Esophagus squamous epithelium (tissue), 5 donors: ENCODE measurements at places on chromosomes 5 and 9. TPM values are rescaled to one million over a fixed set of nuclear protein-coding genes. Genes with fewer than 3 reads are reported as not detected.

- DNase-seq: no peak
These were observed 74.1 kb upstream of the PIK3R1 start for GRCh38 chr5:68141494-68141893.

DNA sequence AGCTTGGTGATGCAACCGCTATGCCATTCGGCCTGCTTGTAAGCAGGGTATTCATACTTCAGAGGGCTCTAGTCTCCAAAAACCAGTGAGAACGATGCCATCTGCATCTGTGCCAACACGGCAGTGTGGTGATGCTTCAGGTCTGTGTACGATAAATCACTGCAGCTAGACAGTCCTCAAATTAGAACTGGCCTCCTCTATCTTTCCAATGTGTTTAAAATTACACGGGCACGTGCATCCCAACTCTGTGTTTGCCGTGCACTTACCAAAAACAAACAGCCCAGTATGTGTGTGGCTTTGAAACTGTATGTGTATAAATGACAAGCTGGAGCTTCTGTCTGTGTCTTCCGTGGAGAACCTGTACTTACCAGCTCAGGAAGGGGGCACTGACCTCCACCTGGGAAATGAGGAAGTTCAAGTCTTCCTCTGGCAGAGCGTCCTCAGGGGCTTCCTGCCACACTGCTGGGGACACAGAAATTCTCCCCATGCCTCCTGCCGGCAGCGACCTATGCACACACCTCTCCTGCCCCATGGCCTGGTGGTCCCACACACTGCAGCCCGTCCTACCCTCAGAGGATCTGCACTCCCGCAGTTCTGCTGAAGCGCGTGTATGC is 12.3 kb downstream of the MED10 start:
- no peak for DNase-seq

DNA sequence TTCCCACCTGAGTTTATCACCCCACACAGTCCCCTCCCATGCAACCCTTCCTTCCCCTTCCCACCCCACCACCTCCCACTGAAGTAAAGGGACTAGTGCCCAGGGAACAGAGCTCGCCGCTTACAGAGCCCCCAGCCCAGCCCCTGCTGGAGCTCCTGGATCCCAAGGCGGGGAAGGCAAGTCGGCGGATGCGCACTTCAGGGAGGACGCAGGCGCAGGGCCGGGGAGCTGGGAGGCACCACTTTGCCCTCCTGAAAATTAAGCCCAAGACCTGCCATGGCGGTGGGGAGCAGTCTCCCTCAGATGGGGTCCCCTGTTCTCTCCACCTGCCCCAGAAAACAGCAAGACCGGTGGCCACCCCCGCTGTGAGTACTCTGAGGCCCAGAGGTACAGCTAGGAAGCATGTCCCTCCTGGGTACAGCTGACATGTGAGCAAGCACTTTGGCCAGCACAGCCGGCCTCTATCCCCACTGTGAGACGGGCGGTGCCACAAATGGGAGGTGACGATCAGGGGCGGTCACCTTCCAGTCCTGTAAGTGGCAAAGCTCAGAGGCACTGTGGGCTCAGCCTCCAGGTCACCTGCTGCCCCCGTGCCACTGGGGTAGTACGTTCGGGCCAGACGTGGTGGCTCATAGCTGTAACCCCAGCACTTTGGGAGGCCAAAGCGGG is 45.9 kb downstream of the COL23A1 start:
- DNase-seq: no peak

DNA sequence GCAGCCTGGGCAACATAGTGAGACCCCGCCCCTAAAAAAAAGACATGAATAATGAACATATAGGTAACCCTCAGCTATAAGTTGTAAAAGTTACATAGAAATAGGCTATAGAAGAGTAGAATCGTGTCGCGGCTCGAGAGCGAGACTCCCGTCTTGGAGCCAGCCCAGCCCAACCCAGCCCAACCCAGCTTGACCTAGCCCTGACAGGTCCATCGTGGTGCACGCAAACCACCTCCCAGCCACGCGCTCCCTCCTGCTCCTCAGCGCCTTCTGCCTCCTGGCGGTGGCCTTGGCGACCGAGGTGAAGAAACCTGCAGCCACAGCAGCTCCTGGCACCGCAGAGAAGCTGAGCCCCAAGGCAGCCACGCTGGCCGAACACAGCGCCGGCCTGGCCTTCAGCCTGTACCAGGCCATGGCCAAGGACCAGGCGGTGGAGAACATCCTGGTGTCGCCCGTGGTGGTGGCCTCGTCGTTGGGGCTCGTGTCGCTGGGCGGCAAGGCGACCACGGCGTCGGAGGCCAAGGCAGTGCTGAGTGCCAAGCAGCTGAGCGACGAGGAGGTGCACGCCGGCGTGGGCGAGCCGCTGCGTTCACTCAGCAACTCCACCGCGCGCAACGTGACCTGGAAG is 10.8 kb downstream of the KIF24 start:
- no peak for DNase-seq

GRCh38 chr5:138495351-138495750 is 30.1 kb downstream of the EGR1 start:
- DNase-seq: no peak

DNA sequence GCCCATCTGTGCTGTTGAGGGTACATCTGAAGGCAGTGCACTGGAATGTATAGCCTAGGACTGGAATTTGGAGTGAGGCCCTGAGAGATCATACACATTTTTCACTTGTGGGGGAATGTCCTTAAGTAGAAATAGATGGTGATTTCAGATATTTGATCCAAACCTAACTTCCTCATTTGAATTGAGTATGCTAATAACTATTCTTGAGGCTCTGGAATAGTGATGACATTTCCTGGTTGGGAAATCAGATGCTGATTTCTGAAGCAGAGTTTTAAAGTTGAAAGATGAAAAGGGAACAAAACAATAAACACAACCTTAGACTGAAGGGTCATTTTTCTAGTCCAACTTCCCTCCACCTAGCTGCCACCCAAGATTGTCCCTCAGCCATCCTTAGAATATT is 163.0 kb upstream of the CCDC152 start:
- no peak for DNase-seq

DNA sequence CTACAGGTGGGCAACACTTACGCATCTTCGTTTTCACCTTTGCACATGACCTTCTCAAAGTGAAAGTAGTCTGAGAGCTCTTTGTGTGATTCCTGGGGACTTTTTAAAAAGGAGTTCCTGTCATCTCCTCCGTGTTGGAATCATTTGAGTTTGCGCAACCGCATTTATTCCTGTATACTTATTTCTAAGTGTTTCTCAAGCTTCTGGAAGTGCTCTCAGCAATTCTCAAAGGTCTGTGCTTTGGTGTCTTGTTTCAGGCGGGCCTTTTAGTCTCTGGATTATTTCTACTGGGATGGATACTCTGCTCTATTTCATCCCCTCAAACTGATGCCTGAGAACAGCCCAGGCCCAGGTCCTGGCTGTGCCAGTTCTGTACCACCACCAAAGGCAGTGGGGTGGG is 226.5 kb upstream of the TUT7 start:
- no peak for DNase-seq

DNA sequence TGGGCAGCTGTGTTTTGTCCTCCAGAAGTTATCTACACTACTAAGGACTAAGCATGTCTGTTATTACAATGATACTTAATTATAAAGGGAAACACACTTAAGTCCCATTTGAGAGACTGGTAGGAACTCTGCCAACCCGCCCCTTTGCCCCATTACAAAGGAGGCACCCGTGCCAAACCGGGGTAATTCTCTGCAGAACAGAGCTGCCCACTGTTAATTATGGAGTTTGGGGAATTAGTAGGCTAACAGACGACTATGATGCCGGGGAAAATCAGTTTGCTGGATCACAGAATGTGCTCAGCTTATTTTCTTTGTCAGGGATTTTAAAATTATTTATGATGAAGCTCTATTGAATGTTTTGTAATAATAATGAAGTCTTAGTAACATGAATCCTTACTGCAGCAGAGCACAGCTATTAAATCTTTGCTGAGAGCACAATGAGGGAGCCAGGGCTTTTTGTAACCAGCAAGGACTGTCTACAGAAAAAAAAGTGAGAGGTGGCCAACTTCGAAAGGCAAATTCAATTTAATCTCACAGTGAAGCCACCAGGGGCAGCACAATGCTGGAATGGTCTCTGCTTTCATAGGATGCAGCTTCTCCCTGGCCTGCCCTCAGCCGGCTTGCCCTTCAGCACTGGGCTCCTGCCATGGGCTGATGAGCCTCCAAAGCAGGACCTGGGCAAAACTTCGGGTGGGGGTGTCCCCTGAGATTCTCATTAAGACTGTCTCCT is 134.5 kb downstream of the GNAQ start:
- no peak for DNase-seq

DNA sequence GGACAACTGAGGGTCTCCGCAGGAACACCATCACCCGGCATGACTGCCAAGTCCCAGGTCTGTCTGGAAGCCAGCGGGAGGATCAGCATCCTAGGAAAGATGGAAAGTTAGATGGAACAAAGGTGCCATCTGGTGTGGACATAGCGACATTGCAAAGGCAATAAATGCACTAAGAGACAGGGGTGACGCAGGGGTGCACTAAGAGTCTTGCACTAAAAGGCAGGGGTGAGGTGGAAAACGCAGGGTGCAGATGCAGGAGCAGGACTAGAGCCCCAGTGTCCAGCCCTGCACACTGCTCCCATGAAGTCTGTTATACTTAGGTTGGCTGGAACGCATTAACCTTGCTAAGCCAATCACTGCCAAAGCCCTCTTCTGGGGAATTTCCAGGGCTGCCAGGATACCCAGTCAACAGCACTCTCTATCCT is 15.5 kb downstream of the ATOX1 start:
- no peak for DNase-seq

- no peak for DNase-seq
These were observed 50.2 kb downstream of the SLC1A1 start for GRCh38 chr9:4540425-4540824.

DNA sequence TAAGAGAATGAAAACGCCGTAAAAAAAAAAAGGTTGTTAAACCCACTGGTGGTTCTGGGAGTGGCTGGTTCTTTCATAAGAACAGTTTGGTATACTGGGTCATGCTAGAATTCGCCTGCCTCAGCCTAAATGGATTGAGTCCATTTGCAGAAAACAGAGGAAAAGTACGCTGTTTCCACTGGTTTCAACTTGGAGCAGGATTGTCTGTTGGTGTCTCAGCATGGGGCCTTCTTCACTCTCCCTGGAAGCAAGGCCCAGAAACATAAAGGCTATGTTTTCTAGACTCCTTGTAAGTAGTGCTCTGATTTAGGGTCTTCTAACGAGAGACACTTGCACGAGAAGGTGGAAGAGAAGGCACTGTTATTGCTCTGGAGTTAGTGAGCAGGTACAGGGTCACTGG is 116.9 kb upstream of the MTAP start:
- no peak for DNase-seq

GRCh38 chr5:150703762-150704161 is 2.9 kb upstream of the RBM22 start:
- no peak for DNase-seq

DNA sequence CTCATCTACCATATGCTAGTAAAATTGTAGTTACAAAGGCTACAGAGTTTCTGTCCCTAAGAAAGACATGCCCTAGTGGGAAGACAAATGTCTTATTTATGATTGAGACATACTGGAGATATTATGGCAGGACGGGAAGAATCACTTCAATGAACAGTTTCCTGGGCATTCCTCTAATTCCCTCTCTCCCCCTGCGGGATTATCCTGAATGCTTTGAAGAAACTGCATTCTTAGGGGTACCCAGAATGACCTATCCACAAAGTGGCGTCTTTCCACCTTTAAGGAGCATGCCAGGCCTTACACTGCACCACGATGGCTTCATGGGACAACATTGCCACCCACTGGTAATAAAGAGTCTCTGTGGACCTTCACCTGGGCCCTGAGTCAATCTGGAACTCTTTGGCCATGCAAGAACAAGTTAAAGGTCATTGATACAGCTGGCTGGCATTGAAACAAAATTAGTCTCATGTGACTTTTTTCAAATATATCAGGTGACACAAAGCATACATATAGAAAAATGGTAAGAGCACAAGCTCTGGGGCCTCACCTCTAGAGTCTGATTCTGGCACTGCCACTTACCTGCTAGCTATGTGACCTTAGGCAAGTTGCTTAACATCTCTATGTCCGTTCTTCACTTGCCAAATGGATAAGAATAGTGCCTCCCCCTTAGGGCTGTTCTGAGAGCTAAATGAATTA is 32.0 kb downstream of the ANKRD55 start:
- DNase-seq: no peak

DNA sequence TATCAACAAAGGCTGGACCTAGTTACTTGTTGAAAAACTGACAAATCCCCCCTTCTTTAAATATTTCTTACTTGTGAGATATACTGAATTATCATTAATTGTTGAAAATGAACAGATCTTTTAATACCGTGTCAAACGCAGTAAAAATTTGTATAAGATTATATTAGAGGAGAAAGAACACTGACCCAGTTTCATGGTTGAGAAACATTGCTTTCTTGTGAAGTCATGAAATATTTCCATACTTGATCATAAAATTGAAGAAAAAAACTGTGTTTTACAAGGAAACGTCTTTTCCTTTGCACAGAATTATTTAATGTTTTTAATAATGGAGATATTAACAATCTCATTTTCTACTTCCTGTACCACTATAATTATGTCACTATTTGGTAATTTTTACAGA is 45.8 kb downstream of the MOCS2 start:
- no peak for DNase-seq

GRCh38 chr5:149544028-149544420 is 7.2 kb downstream of the CSNK1A1 start:
- DNase-seq: no peak

DNA sequence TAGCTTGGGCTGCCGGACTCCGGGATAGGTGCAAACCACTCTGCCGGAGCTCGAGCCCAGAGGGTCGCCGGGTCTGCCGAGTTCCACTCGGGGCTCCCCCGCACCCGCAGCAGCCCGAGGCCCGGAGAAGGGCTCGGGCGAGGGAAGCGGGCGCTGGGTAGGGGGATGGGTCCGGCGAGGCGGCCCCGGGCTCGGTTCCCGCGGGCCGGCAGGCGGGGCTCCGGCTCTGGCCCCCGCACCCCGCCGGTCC is 507 bp downstream of the RICTOR start:
- no peak for DNase-seq

- no peak for DNase-seq
These were observed 1.9 kb downstream of the GNAQ start for GRCh38 chr9:78029551-78030295.

DNA sequence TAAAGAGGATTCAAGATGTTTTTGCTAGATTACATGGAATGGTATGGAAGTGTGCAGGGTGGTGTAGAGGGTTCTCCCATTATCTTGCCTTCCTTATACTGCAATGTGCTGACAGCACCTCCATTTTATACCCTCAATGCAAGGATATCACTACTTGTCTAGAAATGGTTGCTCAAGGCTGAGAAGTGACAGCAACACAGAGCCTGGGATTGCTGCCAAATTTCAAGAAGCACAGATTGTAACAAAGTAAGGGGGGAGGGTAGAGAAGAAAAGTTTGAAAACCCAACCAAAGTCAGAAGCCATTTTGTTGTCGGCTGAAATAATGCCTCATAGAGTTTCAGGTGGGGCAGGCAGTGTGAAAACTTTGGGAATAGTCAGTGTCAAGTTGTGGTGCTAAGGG is 29.8 kb downstream of the PCDHAC2 start:
- no peak for DNase-seq

- DNase-seq: no peak
These were observed 615.5 kb downstream of the TLE1 start for GRCh38 chr9:81073821-81074220.

- no peak for DNase-seq
These were observed 3.3 kb downstream of the SEPTIN8 start for GRCh38 chr5:132773601-132774355.

ATOSB gene
- total RNA-seq: 57.8 TPM

FAM219A gene
- total RNA-seq: 4.0 TPM

MEGF10 gene
- not detected for total RNA-seq

ERGIC1 gene
- total RNA-seq: 83.0 TPM

OMD gene
- 3.3 TPM for total RNA-seq

ABL1 gene
- 30.0 TPM for total RNA-seq

TMEM232 gene
- total RNA-seq: 3.1 TPM

SHB gene
- 17.7 TPM for total RNA-seq

PCDHA9 gene
- total RNA-seq: not detected

GAPT gene
- total RNA-seq: 2.9 TPM
